Kidney capillary endothelial cell (primary cell): ENCODE measurements at places on chromosomes 16 and 17.

DNA sequence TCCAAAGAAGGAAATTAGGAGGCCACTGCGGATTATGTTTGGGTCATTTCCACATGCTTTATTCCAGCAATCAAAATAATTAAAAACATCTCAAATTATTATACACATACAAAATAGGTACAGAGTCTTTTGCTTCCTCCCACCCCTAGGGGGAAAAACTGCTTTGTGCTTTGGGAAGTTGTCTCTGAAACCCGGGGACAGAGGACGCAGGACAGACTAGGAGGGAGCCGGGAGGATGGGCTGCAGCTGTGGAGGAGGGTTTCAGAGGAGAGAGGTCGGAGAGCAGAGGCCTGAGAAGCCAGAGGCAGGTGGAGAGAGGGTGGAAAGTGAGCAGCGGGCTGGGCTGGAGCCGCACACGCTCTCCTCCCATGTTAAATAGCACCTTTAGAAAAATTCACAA, 17.4 kb downstream of the COL1A1 start:
- no peak for DNase-seq

- DNase-seq: no peak
Measured at GRCh38 chr17:83132251-83133081, 53.1 kb downstream of the METRNL start.

DNA sequence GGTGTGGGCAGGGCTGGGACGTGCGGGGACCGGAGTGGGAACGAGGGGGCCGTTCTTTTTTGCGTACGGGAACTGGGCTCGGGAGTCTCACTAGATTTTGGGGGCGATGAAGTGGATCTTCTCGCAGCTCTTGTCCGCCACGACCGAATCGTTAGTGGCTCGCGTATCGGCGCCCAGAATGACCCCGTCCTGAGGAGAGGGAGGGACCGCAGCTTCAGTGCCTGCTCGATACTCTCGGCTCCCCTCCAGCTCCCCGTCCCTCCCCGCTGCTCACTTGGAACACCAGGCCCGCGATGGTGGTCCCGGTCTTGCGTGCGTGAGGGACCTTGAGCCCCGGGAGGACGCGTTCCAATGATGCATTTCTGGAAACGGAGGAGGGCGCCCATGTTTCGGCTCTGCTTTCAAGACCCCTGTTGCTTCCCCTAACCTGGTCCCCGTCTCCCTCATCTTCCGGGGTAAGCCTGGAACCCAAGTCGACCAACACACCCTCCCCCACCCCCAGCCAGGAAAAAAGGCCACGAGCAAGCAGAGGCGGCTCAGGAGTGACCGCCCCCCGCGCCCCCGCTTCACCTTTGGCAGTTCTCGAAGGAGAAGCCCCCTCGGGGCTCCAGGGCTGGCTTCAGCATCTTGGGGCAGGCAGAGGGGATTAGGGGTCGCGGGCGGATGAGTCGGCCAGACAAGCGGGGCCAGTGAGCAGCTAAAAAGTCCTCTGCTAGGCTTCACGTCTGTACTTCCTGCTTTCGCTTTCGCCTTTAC, at the start of gene PSMB10:
TSS of gene PSMB10 (minus strand) at position 727 of the 756 bp plus-strand sequence. CDS start at position 626, 101 bp downstream.
- DNase-seq: peak; percentile 22

DNA sequence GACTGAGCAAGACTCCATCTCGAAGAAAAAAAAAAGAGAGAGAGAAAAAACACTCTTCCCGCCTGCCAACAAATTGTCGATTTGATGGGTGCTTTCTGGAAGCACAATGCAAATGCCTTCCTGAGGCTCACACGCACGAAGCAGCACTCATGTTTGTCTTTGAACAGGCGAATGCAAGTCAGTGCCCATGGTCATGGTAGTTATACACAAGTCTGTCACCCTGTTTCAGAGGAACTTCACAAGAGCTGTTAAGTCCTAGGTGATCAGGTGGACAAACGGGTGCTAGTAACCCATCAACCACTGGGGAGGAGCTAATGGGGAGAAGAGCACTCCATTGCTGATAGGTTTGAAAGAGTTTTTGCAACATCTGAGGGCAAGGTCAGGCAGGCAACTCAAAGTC, 6.5 kb upstream of the DNAI2 start:
- DNase-seq: no peak

DNA sequence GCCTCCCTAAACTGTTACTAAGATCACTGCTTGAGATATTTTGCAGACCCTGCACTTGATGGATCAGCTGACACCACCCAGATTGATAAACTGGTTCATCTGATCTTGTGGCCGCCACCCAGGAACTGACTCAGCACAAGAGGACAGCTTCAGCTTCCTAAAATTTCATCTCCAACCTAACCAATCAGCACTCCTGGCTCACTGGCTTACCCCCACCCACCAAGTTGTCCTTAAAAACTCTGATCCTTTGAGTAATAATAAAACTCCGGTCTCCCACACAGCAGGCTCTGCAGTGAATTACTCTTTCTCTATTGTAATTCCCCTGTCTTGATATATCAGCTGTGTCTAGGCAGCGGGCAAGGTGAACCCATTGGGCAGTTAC, 174.8 kb downstream of the UTP18 start:
- DNase-seq: no peak

- no peak for DNase-seq
Measured at GRCh38 chr17:71849783-71850768, 270.7 kb upstream of the SOX9 start.

DNA sequence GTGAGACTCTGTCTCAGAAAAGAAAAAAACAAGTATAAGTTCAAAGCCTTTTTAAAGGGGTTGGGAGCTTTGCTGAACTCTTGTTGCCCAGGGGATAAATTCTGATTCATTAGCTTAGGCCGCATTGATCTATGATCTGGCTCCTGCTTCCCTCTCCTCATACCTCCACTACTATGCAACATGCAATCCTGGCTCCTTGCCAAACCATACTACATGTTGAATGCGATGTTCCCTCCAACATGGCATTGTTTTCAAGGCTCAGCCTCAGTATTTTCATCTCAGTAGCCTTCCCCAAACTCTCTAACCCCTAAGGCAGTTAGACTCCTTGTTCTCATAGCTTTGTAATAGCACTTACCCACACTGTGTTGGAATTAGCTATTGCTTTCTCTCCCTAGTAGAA, 6.2 kb downstream of the REXO5 start:
- no peak for DNase-seq

- DNase-seq: peak; percentile 99
Measured at GRCh38 chr17:40111221-40112128, 10.3 kb upstream of the MSL1 start.

- no peak for DNase-seq
Measured at GRCh38 chr17:73248532-73248931, 13.1 kb downstream of the CPSF4L start.

GRCh38 chr17:58083491-58084316, 485 bp downstream of the DYNLL2 start:
- DNase-seq: peak; percentile 60

DNA sequence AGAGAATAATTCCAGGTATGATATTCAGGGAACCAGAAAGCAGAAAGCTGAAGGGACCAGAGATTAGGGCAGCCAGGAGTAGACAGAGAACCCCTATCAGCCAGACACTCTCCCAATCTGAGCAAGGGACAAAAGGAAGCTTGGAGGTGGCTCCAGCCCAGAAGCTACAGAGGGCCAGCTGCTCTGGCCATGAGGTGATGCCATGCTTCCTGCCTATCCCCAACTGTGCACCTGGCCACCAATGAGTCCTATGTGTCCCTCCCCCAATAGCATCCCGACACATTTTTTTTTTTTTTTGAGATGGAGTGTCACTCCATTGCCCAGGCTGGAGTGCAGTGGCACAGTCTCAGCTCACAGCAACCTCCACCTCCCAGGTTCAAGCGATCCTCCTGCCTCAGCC, 30.0 kb downstream of the NSMCE1 start:
- no peak for DNase-seq

- peak; percentile 37 for DNase-seq
Measured at GRCh38 chr17:47698749-47699535, 5.0 kb downstream of the TBKBP1 start.

- no peak for DNase-seq
Measured at GRCh38 chr17:70804161-70804560, 634.8 kb downstream of the KCNJ2 start.

GRCh38 chr16:50313596-50314478, 47.5 kb downstream of the ADCY7 start:
- DNase-seq: peak; percentile 18

GRCh38 chr17:65243838-65244625, 106.9 kb downstream of the RGS9 start:
- peak; percentile 48 for DNase-seq

DNA sequence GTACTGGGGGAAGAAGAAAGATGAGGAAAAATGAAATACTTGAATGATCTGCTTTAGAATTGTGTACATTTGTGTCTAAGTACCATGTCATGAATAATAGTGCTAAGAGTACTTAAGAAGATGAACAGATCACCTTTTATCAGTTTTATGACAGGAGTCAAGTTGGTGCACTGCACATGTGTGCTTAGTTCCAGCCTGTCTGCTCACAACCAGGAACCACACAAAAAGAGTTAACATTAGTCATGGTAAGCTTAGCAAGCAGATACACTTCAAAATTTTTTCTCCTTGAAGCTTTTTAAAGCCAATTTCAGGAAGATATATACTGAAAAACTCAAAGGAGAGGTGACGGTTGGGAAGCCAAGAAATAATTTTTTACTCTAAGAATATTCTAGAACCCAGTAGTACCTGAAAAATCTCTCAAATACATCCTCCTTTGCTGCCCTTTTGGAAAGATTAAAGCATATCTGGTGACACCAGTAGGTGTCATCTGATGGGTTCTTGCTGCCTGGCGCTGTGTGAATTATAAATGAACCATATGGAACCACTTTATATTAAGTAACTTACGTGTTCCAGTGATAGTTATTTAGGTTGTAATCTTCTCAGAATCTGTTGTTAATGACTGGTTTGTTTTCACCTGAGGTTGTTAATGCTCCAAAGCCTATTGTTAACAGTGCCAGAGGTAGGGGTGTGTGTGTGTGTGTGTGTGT, 93.4 kb downstream of the MSI2 start:
- no peak for DNase-seq

- no peak for DNase-seq
Measured at GRCh38 chr17:45703348-45703747, 80.8 kb upstream of the CRHR1 start.
